ENCODE measurements at places on chromosomes 7 and 10.

DNA sequence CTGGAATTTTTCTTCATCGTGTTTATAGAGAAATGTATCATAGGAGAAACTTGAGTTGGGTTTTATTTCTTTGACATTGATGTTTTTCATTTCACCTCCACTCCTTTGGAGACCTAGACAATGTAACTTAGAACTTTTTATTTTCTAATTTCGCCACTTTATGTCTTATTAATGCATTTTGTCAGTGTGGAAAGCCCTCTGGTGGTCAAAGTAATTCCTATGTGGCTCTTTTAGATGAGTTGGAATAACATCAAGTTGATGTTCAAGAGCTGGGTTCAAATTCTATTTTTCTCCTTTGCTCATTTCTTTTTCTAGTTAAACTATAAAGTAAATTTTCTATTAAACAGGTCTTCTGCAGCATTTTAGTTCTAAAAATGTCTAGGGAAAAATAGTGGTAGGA is 478.6 kb downstream of the LRMDA start:
- DNase-seq: no peak

DNA sequence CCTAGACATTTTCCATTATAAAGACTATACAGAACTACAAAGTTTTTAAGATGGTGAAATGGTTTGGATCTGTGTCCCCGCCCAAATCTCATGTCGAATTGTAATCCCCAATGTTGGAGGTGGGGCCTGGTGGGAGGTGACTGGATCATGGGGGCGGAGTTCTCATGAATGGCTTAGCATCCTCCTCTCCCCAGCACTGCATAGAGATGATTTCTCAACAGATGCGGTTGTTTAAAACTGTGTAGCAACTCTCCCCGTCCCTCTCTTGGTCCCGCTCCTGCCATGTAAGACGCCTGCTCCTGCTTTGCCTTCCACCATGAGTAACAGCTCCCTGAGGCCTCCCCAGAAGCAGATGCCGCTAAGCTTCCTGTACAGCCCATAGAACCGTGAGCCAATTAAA is 1.6 kb downstream of the FAM133B start:
- DNase-seq: no peak

GRCh38 chr10:13375791-13376190 is 27.7 kb upstream of the SEPHS1 start:
- DNase-seq: no peak

GRCh38 chr7:31102973-31103850 is 51.1 kb downstream of the ADCYAP1R1 start:
- no peak for DNase-seq

GRCh38 chr10:21145751-21146435 is 248.8 kb upstream of the NEBL start:
- no peak for DNase-seq

DNA sequence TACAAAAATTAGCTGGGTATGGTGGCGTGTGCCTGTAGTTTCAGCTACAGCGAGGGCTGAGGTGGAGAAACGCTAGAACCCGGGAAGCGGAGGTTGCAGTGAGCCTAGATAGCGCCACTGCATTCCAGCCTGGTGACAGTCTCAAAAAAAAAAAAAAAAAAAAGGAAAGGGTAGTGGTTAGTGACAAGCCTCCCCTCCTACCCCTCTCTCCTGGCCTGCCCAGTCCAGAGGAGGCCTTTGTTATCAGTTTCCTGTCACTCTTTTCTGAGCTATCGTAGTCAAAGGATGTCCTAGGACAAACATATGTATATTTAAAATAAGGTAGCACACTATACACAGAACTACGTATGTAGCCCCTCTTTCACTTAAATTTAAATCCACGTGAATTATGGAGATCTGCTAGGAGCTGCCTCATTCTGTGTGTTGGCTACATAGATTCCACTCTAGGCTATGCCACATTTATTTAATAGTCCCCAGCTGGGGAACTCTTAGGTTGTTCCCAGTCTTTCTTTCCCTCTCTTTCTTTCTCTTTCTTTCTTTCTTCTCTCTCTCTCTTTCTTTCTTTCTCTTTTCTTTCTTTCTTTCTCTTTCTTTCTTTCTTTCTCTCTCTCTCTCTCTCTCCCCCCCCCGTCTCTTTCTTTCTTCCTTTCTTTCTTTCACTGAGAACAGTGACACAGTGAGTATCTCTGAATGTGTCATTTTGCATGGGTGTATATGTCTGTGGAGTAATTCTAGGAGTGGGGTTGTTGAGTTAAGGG is 3.9 kb downstream of the TSPAN15 start:
- no peak for DNase-seq
